ENCODE measurements at places on chromosomes 1 and 21.

GRCh38 chr1:230713547-230713914 is 391 bp downstream of the AGT start:
- no peak overlapping the region for H3K4me3 ChIP-seq
- no peaks in the 10 kb centered on the region for H3K36me3 ChIP-seq
- DNase-seq, result no peak
- H3K27me3 ChIP-seq, result no peaks in the 10 kb centered on the region

- peaks cover 32% of the 10 kb centered on the region for H3K36me3 ChIP-seq
- H3K27me3 ChIP-seq, result no peaks in the 10 kb centered on the region
- DNase-seq, result no peak
- no peaks in the 10 kb centered on the region for H3K4me1 ChIP-seq
- H3K27ac ChIP-seq, result no peak overlapping the region
Observed at GRCh38 chr1:3461934-3462275, 7.4 kb downstream of the ARHGEF16 start.

- H3K4me3 ChIP-seq, result no peak overlapping the region
- no peaks in the 10 kb centered on the region for H3K36me3 ChIP-seq
- H3K27ac ChIP-seq, result no peak overlapping the region
- no peak for DNase-seq
Observed at GRCh38 chr1:166679369-166679768, 159.9 kb upstream of the POGK start.

DNA sequence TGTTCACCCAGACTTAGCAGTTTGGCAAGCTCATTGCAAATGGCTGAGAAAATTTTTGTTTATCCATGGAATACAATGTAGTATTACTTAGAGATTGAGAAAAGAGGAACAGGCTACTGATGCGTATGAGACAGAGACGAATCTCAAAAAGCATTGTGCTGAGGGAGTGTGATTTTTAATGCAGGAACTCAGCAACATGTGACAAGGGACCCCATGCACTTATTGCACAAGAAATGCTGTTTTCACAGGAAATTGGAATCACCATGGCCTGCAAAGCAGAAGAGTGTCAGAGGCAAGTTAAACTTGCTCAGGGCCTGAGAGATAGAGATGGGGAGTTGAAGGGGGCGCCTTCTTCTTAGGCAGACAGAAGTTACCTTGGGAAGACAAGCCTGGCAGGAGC is 32.6 kb upstream of the TLR5 start:
- no peaks in the 10 kb centered on the region for H3K4me1 ChIP-seq
- no peak for DNase-seq
- no peak overlapping the region for H3K27ac ChIP-seq
- peaks cover 6% of the 10 kb centered on the region for H3K27me3 ChIP-seq
- no peaks in the 10 kb centered on the region for H3K36me3 ChIP-seq

DNA sequence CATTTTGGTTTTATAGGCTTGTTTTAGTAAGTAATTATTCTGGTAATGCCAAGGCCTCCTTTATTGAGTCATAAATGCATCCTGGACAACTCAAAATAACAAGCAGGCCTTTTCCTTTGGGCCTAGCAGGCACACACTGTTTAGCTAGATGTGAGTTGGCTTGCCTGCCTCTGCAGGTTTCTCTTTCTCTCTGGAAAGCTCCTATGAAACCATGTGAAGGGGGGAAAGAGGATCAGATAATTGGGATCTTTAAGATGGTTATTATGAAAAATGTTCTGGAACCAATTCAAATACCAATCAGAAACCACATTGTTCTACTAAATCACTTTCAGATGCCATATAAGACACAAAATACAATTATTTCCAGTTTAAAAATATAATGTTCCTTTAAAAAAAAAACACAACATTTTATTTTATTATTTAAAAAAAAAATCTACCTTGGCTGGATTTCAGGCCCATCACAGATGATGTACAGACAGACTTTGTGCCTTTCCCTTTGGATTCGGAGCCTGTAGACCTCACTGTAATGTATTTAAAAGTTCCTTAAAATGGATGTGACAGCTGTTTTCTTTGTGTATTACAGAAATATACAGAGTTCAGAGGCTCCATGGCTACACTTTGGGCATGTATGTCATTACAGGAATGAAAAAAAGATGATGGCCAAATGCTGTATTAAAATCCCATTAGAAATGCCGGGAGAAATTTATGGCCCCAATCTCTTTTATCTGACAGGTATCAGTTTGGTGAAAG is 80.2 kb downstream of the NTMT2 start:
- H3K36me3 ChIP-seq, result no peaks in the 10 kb centered on the region
- H3K27me3 ChIP-seq, result no peaks in the 10 kb centered on the region
- H3K4me1 ChIP-seq, result no peaks in the 10 kb centered on the region
- no peak overlapping the region for H3K4me3 ChIP-seq

- no peak overlapping the region for H3K4me3 ChIP-seq
- DNase-seq, result peak; percentile 63
- no peaks in the 10 kb centered on the region for H3K36me3 ChIP-seq
- peak overlapping the region; percentile 8 for H3K27ac ChIP-seq
- peaks cover 3% of the 10 kb centered on the region for H3K4me1 ChIP-seq
Observed at GRCh38 chr1:170162459-170163246, 16.9 kb downstream of the NTMT2 start.

DNA sequence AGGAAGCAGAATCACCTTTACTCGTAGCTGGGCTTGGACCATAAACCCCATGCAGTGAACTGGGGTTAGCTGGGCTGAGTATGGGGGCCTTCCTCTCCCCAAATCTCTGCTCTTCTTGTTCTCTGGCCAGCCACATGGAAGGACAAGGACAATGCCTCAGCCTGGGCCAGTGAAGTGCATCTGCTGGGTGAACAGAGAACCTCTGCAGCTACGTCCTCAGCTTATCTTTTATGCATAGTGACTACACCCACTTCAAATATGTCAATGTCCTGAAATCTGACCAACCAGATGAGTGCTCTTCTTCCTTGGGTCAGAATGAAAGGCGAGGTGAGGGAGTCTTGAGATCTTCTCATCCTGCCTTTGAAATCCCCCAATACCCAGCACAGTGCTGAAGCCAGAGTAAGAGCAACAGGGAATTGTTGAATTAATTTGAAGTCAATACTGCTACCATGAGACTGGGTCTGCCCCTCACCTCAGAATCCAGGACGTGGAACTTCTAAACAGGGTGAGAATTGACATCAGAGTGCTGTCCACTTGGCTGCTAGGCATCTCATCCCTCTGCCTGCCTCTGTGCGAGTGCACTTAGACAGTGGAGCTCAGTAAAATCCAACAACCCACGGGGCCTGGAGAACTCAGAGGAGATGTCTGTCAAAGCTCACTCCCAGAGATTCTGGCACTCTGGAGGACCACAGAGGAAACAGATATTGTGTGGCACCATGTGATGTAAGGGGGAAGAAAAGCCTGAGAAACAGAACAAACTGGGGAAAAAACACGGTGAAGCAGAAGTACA is 99.0 kb downstream of the IER5 start:
- H3K36me3 ChIP-seq, result no peaks in the 10 kb centered on the region
- H3K27ac ChIP-seq, result no peak overlapping the region
- DNase-seq, result no peak
- peaks cover 2% of the 10 kb centered on the region for H3K4me1 ChIP-seq
- peaks cover 7% of the 10 kb centered on the region for H3K27me3 ChIP-seq
- H3K4me3 ChIP-seq, result no peak overlapping the region

- no peaks in the 10 kb centered on the region for H3K4me1 ChIP-seq
- DNase-seq, result no peak
- H3K27me3 ChIP-seq, result no peaks in the 10 kb centered on the region
- no peak overlapping the region for H3K4me3 ChIP-seq
- H3K36me3 ChIP-seq, result no peaks in the 10 kb centered on the region
Observed at GRCh38 chr1:230778916-230779590, 31.9 kb downstream of the CAPN9 start.

- peak; percentile 84 for DNase-seq
- H3K36me3 ChIP-seq, result peaks cover 76% of the 10 kb centered on the region
- H3K27ac ChIP-seq, result no peak overlapping the region
- no peaks in the 10 kb centered on the region for H3K27me3 ChIP-seq
- no peak overlapping the region for H3K4me3 ChIP-seq
- no peaks in the 10 kb centered on the region for H3K4me1 ChIP-seq
Observed at GRCh38 chr1:28208818-28209441, 23.9 kb downstream of the DNAJC8 start.
